Kidney epithelial cell (primary cell): ENCODE measurements at places on chromosomes 2 and 18.

- no peak for DNase-seq
Measured at GRCh38 chr2:46951290-46952064, 35.9 kb upstream of the MCFD2 start.

DNA sequence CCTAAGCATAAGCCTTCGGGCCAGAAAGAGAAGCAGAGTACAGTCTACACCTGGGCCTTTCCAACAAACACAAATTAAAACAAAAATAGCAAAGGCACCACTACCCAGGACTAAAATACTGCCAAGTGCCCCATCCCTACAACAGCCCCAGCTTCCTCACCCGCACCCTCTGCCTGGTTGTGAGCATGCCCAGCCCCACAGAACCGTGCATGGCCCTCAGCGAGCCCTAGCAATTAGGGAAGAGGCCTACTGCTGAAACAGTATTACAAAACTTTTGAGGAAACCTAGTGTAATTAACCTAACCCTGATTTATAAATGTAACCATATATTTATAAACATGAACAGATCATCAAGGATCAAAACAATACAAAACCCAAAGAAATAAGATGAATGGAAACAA, 44.2 kb downstream of the FARSB start:
- DNase-seq = no peak

DNA sequence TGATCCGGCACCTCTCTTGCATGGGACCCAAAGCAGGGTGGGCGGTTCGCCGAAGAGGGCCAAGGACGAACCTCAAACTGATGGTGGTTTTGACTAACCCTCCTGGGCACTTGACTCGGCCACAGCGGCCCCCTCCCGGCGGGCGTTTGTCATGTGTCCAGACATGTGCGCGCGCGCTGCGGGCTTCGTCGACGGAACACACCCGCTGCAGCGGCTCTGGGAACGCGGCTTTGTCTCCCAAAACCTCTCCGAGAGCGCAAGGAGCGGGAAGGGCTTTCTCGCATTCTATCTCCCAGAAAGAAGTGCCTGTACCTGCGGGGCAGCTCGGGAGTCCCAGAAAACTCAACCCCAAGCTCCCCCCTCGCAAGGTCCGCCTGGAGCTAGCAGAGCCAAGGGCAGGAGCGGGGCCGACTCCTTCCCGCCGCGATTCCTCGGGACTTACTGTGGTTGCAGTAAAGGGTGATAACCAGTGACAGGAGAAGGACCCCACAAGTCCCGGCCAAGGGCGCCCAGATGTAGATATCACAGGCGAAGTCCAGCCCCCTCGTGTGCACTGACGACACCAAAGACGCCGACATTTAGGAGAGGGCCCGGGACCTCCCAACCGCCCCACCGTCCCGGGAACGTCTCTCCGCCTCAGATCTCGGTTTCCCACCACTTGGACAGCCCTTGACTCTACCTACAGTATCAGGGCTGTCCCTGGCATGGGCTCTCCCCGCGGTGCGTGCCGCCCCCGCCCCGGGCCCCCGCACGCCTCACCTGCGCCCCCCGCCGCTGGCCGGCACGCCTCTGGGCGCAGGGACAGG, 1.6 kb downstream of the CD8A start:
- no peak for DNase-seq

GRCh38 chr18:34760444-34760843, 50.3 kb downstream of the DTNA start:
- no peak for DNase-seq

- no peak for DNase-seq
Measured at GRCh38 chr18:31046916-31047315, 4.4 kb upstream of the DSC3 start.

- no peak for DNase-seq
Measured at GRCh38 chr18:48164116-48164515, 233.7 kb upstream of the SMAD2 start.

DNA sequence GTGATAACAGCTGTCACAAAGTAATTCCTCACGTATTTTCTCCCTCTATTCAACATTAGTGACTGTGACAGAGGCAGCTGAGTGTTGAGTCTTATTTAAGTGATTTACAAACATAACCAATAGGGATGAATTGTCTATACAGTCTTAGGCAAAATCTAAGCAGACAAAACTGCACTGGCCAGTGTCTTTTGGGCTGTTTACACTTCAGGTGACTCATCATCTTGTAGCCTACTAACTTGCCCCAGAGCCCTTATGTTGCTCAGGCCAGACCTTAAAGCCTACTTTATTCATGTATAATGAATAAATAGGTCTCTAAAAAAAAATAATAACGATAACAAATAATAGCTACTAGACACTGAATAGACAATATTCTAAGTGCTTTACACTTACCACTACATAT, 17.2 kb downstream of the THOC1 start:
- DNase-seq = no peak

DNA sequence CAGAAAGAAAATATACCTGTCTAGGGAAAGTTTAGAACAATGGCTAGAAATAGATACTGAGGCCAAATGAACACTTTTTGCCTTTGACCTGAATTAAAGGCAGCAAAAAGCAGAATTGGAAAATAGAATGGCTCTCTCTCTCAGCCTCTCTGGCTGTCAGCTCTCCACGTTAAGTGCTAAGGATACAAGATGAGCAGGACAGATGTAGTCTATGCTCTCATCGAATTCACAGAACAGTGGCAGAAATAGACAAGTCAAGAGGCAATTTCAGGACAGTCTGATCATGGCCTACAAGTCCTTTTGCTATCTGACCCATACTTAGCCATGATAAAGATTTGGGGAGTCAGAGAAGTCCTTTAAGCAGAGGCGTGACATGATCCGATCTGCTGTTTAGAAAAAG, 120.2 kb upstream of the CREB1 start:
- no peak for DNase-seq

DNA sequence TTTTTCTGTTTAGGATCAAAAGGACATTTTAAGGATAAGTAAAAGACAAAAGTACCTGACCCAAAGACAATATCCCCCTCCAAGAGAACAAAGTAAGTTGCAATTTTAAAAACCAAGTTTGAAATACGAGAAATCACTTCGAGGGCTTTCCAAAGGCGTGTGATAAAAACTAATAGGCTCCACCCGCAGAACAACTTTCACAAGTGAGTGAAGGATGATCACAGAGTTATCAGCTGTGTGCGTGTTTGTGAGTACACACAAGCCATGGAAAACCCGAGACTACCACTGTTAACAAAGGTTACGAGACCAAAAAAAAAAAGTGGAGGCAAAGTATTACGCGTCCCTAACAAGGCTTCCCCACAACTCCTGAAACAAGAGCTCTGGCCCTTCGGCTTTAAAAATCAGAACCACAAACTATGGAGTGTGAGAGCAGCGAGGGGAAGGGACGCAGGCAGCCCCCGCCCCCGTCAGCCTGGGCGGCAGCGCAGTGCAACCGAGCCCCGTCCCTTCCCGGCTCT, 719 bp downstream of the SMAD2 start:
- no peak for DNase-seq

DNA sequence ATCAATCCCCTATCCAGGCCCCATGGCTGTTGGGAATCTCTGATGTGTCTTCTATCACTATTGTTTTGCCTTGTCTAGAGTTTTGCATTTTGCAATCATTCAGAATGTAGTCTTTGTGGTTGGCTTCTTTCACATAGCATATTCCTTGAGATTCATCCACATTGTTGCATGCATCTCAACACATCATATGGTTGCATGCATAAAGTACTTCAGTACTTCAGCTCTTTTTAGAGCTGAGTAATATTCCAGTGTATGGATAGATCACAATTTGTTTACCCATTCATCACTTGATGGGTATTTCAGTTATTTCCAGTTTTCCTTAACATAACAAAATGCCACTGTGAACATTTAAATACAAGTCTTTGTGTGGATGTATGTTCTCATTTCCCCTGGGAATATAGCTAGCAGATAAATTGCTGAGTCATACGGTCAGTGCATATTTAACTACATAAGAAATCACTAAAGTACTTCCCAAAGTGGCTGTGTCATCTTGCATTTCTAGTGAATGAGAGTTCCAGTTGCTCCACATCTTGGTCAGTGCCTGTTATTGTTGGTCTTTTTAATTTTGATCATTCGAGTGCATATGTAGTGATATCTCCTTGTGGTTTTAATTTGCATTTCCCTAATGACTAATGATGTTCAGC, 138.8 kb downstream of the BCL11A start:
- DNase-seq = no peak

- DNase-seq = no peak
Measured at GRCh38 chr18:79625195-79625923, 54.2 kb upstream of the CTDP1 start.

- no peak for DNase-seq
Measured at GRCh38 chr2:31075941-31076590, 62.2 kb downstream of the GALNT14 start.

DNA sequence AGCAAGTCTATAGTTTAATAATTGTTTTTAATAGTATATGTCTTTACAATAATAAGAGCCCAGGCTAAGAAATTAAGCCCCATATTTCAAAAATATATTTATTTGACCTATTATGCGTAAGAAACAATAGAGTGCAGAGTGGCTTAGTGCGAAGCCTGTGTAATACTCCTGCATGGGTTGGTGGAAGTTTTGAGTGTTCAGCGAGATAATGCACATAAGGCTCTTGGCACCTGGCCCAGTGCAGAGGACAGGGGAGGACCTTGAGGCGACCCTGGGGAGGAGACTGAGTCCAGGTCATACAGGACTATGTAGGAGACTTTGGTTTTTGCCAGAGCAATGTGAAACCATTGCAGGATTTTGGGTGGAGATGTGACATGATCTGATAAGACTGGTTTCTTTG, 132.4 kb upstream of the ST6GAL2 start:
- DNase-seq = no peak

DNA sequence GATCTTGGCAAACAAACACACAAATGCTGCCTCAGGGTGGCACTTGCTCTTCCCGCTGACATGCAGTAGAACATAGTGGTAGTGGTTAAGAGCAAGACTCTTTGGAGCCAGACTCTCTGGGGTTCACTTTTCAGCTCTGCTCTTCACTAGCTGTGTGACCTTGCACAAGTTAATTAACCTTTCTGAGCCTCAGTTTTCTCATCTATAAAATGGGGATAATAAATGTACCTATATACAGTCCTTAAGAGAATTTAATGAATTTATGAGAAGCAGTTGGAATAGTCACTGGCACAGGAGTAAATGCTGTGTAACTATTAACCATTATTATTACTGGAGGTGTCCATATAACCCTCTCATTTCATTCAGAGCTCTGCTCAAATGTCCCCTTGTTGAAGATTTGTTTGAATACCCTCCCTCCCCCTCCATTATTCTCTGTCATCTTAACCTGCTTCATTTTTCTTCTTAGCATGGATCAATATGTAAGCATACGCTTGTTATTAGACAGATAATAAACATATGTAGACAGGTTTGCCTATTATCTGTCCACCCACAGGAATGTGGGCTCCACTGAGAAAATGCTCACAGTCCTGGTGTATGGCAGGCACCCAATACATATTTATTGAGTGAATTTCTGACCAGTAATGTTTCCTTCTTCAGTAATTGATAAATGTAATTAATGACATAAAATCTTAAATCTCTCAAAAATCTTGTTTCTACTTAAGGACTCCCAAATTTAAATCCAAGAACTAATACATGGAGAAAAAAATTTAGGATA, 64.5 kb downstream of the TSPYL6 start:
- no peak for DNase-seq

GRCh38 chr2:230312638-230313037, 14.4 kb upstream of the SP140L start:
- DNase-seq = no peak
